ENCODE measurements at places on chromosomes 12 and 14.

DNA sequence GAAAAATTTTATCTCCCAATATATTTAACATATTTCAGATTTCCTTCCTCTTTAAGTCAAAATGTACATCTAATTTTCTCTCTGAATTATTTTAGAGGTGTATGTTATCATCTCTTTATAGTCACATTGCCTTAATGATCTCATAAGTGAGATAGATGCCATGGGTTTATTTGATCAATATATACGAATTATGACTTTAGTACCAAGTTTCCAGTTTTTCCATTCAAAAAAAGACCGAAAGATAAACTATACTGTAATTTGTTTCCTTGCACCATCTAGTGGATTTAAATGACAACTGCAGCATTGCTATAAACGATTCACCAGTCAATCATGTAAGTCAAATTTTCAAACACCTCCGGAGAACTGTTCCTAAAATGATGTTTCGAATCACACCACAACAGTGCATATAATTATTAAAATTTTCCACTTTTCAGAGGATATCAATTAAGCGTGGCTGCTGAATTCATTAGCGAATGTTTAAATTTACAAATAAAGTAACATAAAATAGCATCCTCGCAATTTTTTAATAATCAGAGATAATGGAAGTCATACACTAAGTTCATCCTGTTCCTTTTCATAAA is 419 bp upstream of the ATXN7L3B start:
- DNase-seq, result peak; percentile 82

DNA sequence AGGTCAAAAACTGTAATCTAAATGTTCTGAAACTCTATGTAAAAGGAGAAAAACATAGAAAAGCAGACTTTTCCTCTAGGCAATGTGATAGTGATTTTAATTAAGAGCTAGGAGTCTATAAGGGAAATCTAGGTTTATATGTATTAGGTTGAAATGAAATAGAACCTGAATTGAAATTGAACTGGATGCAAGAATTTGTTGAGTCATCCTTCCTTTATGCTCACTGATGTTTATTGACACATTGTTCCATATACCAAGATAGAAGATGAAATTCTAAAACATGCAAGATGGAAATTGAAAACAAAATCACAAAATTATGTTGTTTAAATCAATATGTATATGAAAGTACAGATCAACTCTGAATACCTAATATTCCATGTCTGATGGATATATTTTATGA is 170.4 kb upstream of the FLRT2 start:
- no peak for DNase-seq

GRCh38 chr12:11723993-11724392 is 74.5 kb downstream of the ETV6 start:
- no peak for DNase-seq

GRCh38 chr12:90826036-90826435 is 128.9 kb downstream of the CCER1 start:
- DNase-seq, result no peak

DNA sequence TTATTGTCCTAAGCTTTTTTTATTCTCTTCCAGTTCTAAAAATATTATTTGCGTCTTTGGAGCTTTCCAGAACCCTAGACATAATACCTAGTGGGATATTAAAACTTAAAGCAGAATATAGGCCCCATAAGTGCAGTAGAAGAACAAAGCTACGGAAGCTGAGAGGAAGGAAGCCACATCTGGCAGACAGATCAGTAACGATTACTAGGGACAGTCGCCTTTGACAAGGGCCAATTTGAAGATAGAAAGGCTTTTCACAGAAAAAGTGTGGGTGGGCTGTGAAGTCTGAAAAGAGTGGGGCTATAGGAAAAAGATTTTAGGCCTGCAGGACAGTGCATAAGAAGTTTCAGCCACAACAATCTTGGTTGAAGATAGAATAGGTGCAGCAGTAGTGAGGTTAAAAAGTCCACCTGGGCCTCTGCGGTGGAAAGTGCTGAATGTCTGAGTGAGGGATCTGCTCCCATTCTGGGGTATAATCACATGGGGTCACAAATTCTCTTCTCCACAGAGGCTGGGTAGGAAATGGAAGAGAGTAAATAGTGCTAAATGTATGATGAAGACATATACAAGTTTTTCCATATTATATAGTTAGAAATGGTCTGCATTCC is 114.5 kb downstream of the CMAS start:
- no peak for DNase-seq

DNA sequence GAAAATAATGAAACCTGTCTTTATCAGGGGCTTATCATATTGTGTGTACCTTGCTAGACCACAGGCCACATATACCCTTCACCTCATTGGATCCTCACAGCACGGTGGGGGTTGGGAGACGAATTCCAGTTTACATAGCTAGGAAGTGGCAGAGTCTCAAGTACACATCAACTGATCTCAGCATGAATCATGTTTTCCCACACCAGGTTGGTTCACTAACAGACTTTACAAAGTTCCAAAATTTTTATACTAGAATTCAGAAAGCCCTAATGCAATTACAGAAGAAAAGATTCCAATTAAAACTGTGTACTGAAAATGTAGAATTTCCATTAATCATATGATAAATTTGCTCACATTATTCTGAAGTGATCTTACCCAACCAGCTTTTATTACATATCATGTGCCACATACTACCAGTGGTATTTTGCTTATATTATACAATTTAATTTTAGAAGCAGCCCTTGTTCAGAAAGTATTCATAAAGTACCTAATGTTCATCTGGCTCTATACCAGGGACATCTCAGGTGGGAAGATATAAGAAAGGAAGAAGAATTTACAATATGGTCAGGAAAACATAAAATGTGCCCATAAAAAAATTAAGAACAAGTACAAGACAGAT is 196.2 kb downstream of the ITPR2 start:
- DNase-seq, result peak; percentile 92

DNA sequence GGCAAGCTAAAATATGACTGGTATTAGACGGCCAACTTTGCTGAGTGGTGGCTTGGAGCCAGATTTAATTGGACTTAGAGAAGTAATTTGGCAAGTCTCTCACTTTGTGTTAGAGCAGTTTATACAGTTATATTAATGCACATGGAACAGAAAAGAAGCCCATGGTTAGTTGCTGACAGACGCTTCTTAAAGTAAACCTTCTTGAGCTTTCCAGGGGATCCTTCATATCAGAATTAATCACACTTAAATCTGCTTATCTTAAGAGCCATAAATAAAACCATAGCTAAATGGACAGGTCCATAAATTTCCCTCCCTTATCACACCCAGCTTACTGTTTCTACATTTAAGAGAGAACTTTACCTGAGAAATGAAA is 9.6 kb downstream of the GSG1 start:
- DNase-seq, result no peak

- no peak for DNase-seq
These were observed 11.3 kb downstream of the PRKCH start for GRCh38 chr14:61332658-61333029.

GRCh38 chr14:60632257-60632656 is 17.0 kb downstream of the SIX1 start:
- no peak for DNase-seq

- no peak for DNase-seq
These were observed 241.6 kb upstream of the NOVA1 start for GRCh38 chr14:26839481-26839880.

DNA sequence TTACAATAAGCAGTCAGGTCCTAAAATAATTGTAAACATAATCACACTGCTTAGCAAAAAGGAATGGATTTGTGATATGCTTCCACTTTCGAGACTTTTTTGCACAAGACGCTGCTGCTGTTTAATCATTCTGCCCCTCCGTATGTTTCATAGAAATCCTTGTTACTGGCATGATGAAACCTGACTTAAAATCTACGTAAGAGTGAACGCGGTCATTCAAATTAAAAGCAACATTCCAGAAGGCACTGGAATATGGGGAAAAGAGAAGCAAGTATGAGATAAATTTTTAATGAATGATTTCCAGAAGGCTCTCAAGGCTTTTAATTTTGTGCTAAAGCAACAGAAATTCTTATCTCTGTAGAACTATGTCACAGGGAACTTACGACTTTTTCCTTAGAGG is 1.1 kb downstream of the CNIH1 start:
- peak; percentile 8 for DNase-seq

DNA sequence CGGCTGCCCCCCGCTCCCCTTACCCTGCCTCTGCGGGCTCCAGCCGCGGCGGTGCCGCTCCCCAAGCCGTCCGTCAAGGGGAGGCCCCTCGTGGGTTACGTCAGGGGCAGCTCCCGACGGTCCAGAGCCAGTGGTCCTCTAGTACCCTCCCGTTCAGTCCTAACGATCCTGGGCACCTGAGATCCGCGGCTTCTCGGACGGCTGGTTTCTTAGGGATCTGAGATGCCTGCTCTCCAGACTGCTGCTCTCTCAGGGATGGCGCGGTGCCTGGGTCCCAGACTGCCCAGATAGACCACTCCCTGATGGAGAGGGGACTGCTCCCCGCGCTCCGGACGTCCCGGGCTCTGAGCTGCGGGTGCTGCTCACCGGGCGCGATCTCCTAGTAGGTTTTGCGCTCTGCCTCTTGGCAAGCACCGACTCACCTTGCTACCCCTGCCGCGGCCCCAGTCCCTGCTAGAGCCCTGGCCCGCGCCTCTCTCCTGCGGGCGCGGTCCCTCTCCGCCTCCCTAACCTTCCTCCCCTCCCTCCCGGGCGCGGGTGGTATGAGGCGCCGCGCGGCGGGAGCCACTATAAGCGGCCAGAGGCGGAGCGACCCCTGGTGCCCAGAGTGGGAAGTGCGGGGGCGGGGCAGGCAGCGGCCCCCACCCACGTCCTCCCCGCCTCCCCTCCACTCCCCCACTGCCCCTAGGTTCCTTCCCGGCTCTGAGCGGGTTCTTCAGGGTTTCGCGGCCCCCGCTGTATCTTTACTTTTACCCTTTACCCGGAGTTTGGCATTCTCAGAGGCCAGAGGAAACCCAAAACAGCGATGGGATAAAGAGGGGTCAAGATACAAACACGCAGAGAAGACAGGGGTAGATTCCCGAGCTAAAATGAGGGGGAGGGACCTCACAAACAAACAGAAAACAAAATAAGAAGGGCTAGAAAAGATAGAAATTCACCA is at the start of gene C1QL4:
Gene C1QL4 (minus strand): TSS at position 544 of the 940 bp plus-strand sequence. CDS start 711 bp downstream, outside the sequence.
- DNase-seq, result peak; percentile 85

- peak; percentile 90 for DNase-seq
These were observed 17.7 kb downstream of the DNAL1 start for GRCh38 chr14:73662487-73662943.

GRCh38 chr14:70642303-70643235 is 853 bp downstream of the TTC9 start:
- DNase-seq, result no peak

DNA sequence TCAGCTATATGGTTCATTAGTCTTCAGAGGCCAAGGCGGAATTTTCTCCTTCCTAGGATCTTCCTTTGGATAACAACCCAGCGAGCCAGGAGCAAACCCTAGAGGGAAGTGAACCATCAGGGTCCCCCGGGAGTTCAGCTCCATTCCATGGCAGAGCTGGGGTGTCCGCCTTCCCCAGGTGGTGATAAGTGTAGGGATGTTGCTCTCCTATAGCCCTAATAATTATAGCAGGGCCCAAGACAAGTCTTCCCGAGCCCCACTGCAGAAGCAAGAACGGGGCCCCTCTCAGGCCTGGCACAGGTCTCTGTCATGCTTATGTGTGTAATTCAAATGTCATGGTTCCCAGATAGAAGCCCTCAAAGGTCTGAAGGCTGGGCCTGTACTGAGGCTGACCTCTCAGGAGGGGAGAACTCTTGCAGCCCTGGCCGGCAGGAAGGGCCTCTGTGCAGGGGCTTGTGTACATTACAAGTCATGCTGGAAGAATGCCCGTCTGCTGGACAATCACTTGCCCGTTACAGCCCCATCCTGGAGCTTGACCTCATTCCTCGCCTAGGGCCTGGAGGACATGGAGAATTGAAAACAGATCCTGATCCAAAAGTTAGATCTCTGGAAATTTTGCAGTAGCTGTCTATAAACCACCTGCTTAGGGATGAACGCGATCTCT is 17.3 kb downstream of the LRTM2 start:
- DNase-seq, result peak; percentile 41

GRCh38 chr14:66974397-66975025 is 214.7 kb upstream of the GARIN2 start:
- DNase-seq, result peak; percentile 7

DNA sequence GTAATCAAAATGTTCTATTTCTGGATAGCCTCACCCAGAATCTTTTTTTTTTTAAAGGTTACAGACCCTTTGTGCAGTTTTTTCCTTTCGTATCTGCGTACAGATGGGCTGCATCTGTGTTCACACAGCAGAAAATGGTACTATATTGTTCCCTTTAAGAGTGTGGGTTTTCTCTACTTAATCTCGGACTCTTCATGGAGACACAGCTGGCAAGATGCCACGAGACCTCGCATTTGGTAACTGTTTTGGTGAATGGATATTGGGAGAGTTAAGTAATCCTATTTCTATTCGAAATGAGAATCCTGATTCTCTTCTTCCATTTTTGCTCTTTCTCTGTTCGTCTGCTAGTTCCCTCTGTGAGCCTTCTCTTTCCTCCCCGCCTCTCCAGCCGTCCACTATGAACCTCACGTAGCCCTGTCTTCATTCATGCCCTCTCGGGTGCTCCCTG is 85.7 kb downstream of the SAMD4A start:
- peak; percentile 38 for DNase-seq

- DNase-seq, result no peak
These were observed 271.6 kb upstream of the ATP2B1 start for GRCh38 chr12:89980236-89980635.

DNA sequence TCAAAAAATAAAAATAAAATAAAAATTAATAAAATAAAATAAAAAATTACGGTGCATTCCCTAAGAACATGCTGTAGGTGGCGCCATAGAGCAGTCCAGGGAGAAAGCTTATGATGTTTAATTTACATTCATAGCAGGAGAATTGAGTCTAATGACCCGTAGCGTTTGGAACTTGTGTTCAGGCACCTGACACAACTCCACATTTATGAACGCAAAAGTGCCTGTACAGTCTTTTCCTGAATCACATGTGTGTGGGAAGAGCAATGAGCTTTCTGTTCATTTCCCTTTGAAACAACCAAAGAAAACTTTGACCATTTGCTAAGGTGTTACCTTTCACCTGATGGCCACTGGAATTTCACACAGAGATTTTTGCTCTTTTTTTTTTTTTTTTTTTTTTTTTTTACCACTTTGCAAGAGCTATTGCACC is 60.6 kb upstream of the KCNA1 start:
- peak; percentile 49 for DNase-seq

GRCh38 chr12:92938018-92938417 is 8.9 kb upstream of the EEA1 start:
- DNase-seq, result no peak

DNA sequence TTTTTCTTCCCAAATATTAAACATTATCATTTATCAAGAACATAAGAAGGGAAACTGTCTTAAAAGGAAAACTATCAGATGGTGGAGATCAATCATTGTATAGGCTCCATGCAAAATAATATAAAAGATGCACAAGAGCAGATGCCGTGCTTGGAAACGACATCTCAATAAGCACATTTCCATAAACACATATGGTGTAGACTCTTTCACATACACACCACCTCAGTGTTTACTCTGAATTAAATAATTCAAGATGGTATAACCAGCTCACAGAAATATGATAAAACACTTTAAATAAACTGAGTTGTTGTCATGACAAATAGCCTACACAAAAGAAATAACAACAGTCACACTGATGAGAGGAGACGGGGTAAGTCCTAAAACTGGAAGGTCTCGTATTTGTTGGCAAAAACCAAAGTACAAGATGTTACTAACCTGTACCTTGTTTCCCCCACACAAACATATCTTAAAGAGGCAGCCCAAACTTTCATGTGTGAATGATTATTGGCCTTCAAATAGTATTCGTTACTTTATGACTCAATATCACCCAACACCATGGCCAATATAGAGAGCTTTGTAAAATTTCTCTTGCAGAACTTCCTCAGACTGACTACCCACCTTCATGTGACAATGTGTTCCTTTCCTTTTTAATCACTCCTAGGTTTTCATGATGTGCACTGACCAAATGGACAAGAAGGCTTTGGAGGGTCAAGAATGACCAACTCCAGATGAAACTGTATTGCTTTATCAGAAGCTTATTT is 48.6 kb upstream of the TMPO start:
- no peak for DNase-seq
